ENCODE measurements at places on chromosomes 2 and 18.

- DNase-seq, result no peak
These were observed 7.0 kb upstream of the ZNF407 start for GRCh38 chr18:74590671-74591070.

- DNase-seq, result no peak
These were observed 4.4 kb downstream of the DNMT3A start for GRCh38 chr2:25337276-25337675.

- DNase-seq, result no peak
These were observed 68.6 kb downstream of the GATA6 start for GRCh38 chr18:22238036-22238435.

DNA sequence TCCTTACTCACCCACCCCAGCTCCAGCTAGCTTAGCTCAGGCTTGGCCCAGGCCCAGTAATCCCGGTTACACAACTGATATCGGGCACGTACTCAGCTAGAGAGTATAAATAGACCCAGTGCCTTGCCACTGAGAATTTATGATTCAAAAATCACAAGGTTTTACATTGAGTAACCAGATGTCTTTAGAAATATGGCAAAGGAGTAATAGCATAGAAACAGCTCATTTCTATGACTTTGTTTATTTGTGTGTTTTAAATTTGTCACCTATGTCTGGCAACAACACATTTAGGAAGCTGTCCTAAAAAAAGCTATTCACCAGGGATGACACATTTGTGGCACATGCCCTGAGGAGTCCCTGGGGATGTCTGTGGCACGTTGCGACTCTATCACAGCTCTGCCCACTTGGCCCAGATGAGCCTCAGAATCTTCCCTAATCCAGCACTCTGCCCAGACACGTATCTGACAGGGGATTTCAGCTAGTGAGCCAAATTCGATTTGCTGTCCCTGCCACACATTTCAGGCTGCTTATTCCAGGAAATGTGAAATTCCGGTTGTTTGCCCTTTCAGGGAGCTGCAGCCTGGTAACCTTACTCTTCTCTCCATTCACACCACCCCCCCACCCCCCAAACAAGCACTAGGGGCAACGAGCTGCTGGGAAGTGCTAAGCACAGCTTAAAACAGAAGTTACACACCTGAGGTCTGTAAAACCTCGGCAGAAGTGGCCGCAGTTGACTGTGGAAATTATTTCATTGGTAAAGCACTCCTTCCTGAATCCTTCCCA lies 85.4 kb upstream of the ZCCHC2 start:
- no peak for DNase-seq
